D341Med (cell line): ENCODE measurements at places on chromosomes 5 and 9.

DNA sequence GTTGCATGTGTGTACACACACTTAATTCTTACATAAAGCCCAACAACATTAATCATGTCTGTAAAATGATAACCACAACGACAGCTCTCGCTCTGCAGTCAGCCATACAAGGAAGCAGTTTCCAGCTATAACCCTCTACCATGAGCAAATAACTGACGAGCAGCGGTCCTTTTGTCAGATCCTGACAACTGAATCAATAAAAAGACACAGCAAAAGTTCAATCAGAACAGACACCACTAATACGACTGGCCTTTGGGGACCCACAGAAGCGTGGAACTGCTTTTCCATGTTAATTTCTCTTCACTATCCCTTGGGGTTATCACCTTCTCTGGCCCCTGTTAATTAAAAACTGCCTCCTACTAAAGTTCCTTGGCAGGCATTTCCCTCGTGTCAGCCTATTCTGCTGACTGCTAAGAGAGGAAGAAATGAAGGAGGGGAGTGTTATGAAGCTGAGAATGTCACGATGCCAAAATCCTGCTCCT lies 722.8 kb upstream of the GRAMD2B start:
- DNase-seq, result no peak

GRCh38 chr5:173515526-173515925 lies 100.9 kb downstream of the BOD1 start:
- no peak for DNase-seq

DNA sequence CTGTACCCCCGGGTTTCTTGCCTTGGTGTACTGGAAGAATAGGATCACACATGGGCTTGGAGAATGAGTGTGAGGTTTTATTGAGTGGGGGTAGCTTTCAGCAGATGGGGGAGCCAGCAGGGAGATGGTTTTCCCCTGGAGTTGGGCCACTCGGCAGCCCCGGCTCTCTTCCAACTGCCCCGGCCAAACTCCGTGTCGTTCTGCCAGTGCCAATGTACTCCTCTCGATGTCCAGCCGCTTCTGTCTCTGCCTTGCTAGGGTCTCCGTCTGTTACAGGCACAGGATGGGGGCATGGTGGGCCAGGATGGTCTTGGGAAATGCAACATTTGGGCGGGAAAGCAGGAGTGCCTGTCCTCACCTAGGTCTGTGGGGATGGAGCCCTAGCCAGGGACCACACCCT lies 7.6 kb upstream of the PLPP6 start:
- no peak for DNase-seq

DNA sequence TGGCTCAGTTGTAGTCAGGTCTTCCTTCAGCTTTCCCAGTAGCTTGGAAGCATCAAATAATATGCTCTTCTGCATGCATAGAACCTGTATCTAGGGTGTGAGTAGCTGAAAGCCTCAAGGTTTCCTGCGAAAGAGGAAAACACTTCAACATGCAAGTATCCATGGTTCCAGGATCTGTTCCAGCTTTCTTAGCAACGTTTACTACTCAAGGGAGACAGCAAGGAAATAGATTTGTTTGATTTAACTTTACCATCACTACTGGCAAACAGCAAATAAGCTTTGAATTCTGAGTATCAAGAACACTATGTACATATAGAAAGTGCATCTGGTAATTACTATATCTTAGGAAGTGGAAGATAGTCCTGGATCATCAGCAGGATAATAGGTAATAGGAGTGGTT lies 341.0 kb downstream of the PRR16 start:
- DNase-seq, result no peak

- no peak for DNase-seq
Measured at GRCh38 chr9:127159325-127159801, 36.9 kb upstream of the ANGPTL2 start.

DNA sequence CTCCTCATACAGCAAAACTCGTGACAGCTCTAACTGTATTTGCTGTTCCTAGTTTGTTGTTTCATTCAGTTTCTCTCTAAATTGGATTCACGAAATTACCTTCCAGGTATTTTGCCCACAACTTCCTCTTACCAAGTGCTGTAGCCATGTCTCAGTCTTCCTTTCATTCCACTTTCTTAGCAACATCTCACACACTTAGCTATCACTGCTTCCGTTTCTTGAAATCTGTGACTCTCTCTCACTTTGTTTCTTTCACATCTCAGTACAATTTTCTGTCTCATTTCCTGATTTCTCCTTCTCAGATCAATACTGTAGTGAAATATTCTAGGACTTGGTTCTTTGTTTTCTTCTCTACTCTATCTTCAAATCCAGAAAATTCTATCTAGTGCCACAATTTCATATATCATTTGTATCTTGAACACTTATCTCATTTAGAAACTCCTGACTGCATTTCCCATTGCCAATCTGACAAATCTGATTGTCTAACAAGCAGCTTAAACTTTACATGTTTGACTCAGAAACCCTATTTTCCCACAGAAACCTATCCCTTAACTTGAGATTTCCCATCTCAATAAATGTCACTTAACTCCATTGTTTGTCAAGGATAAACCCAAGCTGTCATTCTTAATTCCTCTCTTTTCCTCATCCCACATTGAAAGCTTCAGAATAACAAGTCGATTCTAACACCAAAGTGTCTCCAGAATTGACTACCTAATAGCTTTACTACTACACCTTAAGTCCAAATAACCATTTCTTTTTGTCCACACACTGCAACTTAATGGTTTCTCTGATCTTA lies 303.1 kb downstream of the CDH12 start:
- no peak for DNase-seq

GRCh38 chr9:93093127-93093876 lies 2.7 kb upstream of the CARD19 start:
- no peak for DNase-seq

GRCh38 chr9:2419347-2419746 lies 202.2 kb upstream of the VLDLR start:
- no peak for DNase-seq

DNA sequence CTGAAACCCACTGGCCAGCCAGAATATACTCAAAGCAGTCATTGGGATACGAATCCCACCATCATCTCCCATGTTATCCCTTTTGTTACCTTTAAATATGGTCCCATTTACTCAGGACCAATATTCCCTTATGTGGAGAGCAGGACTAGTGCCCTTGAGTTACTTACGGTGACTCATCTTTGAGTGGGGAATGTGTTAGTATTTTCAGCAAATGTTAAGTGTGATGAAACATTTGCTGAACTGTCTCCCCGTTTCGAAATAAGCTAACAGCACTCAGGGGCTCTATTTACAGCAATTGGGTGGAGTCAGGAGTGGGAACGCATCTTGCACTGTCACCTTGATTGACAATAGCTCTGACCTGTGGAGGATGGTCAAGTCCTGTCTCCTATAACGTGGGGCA lies 67.4 kb downstream of the CTSL start:
- DNase-seq, result no peak

DNA sequence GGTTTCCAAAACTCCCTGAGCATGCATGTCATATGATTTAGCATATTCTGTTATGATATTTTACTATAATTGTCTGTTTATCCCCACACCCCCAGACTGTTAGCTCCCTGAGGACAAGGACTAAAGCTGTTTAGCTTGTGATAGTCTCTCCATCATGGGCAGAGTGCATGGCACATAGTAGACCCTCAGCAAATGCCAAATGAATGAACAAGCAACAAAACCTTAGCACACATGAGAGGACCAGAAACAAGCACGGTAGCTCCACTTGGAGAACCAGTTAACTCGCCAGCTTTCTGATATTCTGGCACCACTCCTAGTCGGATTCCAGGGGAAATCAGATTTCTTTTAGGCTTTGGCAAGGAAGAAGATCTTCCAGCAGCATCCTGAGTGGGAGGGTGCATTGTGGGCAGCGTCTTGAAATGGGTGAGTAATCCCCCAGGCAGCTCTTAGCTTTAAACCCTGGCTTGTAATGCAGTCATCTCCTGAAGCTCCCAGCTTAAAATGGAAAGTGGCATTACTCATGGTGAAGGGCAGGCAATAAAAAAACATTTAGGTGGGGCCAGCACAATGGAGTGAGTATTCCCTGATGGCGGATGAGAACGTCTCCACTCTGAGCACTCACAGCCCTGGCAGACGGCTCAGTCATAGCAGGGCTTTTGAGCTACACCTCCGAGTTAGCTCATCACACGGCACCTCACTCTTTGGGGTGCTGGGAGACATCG lies 41.1 kb downstream of the FGF1 start:
- peak; percentile 38 for DNase-seq

- no peak for DNase-seq
Measured at GRCh38 chr9:20476912-20477521, 145.3 kb downstream of the MLLT3 start.

GRCh38 chr5:41559184-41559583 lies 48.8 kb upstream of the PLCXD3 start:
- DNase-seq, result no peak

GRCh38 chr5:17004441-17005106 lies 68.5 kb upstream of the MYO10 start:
- no peak for DNase-seq

GRCh38 chr5:78615697-78616096 lies 32.9 kb downstream of the LHFPL2 start:
- no peak for DNase-seq

GRCh38 chr5:77319117-77319804 lies 108.8 kb downstream of the PDE8B start:
- no peak for DNase-seq

GRCh38 chr5:133122711-133123110 lies 70.9 kb downstream of the HSPA4 start:
- no peak for DNase-seq

- DNase-seq, result peak; percentile 43
Measured at GRCh38 chr5:109589986-109590385, 99.7 kb upstream of the MAN2A1 start.

DNA sequence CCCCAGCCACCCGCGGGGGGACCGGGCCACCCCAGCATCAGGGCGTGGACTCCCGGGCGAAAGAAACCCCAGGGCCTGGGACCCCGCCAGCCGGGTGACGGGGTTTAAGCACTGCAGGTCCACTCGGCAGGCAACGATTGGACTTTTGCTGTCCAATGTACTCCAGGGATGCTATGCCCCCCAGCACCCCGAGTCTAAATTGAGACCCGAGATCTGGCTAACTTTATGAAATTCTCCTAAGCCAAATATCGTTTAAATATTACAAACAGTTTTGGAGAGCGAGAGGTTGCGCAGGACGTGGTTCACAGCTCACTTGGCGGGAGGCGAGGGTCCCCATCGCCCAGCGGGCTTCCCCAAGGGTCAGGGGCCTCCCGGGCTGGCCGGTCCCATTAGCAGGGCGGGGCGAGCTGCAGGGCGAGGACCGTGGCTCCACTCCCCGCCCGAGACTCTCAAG lies 384 bp upstream of the MRPS2 start:
- no peak for DNase-seq

GRCh38 chr5:134647750-134648424 lies 698 bp upstream of the SEC24A start:
- no peak for DNase-seq

DNA sequence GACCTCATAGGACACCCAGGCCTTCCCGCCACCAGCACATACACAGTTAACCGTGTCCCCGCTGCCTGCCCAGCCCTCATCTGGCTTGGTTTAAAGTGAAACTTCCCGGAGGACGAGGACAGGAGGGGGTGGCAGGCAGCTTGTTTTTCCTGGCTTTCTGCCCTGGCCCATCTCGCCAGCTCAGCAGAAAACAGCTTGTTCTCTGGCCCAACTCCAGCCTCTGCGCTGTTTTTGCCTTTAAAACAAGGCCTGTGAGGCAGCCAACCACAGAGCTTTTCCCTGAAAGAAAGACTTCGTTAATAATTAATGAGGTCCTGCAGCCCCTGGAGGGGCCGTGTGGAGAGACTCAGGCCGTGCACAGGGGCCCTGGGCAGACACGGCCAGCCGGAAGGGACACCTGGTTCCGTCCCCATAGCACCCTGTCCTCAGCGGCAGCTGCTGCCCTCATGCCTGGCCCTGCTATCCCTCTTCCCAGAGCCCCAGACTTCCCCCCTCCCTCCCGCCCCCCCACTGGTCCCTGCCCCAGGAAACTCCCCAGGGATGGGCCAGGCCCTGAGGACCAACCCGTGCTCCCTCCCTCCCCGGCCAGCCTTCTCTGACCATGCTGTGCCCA lies 108.7 kb downstream of the RXRA start:
- peak; percentile 69 for DNase-seq
